ENCODE measurements at places on chromosomes 5 and 9. TPM values are rescaled to one million over a fixed set of nuclear protein-coding genes. Genes with fewer than 3 reads are reported as not detected.

GRCh38 chr9:2638871-2639673 lies 17.5 kb downstream of the VLDLR start:
- H3K36me3 ChIP-seq = no peaks in the 10 kb centered on the region
- H3K4me3 ChIP-seq = no peak overlapping the region
- no peaks in the 10 kb centered on the region for H3K4me1 ChIP-seq

DNA sequence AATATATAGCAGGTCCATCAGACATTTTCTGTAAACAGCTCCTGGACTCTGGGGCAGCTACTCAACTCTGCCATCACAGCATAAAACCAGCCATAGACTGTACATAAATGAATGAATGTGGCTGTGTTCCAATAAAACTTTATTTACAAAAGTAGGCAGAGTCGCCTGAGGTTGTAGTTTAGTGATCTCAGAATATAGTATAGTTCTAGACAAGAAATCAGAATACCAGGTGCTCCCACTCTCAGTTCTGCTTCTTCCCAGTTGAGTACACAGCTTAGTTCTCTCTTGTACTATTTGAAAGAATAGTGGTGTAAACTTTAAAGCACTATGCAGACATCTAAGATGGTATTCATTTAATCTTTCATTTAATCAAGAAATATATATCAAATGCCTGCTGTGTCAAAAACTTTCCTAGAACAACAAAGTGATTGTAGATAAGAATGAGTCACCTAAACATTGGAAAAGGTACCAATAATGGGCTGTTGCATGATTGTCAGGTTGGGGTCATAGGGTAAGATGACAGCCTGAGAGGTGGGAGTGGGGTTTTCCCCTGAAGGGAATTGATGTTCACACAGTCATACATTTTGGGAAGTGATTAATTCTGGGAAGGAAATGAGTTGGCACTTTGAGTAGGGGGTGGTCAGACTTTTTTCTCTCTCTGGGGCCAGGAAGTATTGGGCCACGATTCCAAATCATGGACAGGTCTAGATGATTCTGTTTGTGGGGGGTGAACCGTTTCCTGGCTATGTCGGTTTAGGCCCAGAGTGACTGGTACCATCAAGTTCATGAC lies 37.0 kb downstream of the TNFSF8 start:
- no peaks in the 10 kb centered on the region for H3K36me3 ChIP-seq
- no peak overlapping the region for H3K4me3 ChIP-seq
- no peaks in the 10 kb centered on the region for H3K4me1 ChIP-seq
- DNase-seq = no peak

GRCh38 chr9:131043646-131044045 lies 34.7 kb downstream of the LAMC3 start:
- H3K27ac ChIP-seq = no peak overlapping the region
- no peaks in the 10 kb centered on the region for H3K36me3 ChIP-seq
- no peaks in the 10 kb centered on the region for H3K27me3 ChIP-seq
- H3K4me3 ChIP-seq = no peak overlapping the region
- no peak for DNase-seq

AMBP gene
- total RNA-seq = not detected

DNA sequence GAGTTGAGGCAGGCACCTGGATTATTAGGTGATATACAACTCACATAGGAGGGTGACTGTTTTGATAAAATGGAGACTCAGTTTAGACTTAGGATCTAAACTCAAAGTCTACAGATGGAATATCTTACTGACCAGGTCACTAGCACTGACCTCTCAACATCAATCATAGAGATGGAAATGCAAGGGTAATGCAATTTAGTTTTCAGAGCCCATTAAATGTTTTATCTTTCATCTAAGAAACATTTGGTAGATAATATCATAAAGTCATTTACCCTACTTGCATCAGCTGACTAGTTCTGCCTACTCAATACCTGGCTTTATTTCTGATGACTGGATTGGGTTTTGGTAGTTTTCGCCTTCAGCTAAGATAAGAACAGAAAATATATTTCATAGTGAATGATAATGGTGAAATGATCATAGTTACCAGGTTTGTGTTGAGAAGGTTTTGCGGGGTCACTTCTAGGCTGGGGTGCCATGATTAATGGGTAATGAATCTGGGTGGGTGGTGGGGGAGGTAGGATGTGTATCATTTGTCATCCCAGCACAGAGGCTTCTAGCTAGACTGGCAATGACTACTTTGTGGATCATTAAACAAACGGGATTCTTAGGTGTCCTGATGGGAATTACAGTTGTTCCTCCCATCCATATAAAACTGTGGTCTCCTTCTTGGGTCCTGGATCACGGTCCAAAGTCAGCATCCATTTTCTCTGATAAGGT lies 173.4 kb downstream of the PPP2R2B start:
- H3K27me3 ChIP-seq = no peaks in the 10 kb centered on the region
- H3K4me3 ChIP-seq = no peak overlapping the region
- DNase-seq = no peak
- H3K4me1 ChIP-seq = no peaks in the 10 kb centered on the region
- no peaks in the 10 kb centered on the region for H3K36me3 ChIP-seq
- H3K27ac ChIP-seq = no peak overlapping the region

- no peaks in the 10 kb centered on the region for H3K36me3 ChIP-seq
- H3K27me3 ChIP-seq = no peaks in the 10 kb centered on the region
- H3K4me1 ChIP-seq = no peaks in the 10 kb centered on the region
- H3K4me3 ChIP-seq = no peak overlapping the region
- H3K27ac ChIP-seq = no peak overlapping the region
- no peak for DNase-seq
Measured at GRCh38 chr5:41071975-41072374, 833 bp upstream of the MROH2B start.

OTP gene
- total RNA-seq = not detected

DNA sequence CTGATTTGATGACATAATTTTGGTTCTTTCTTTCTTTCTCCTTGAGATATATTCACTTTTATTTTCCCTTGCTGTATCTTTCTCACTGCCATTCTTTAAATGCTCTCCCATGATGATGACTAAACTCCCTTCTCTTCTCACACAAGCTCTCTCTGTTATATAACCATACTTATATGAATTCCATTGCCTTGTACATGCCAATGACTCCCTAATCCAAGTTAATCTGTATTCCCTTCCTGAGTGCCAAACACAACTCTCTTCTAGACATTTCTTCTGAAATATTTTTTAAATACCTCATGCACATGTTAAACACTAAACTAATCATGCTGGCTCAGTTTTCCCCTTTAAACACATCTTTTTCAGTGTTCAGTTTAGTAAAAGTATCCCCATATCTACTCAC lies 62.2 kb upstream of the ST8SIA4 start:
- H3K36me3 ChIP-seq = no peaks in the 10 kb centered on the region
- H3K27ac ChIP-seq = no peak overlapping the region
- H3K27me3 ChIP-seq = no peaks in the 10 kb centered on the region
- no peaks in the 10 kb centered on the region for H3K4me1 ChIP-seq
- H3K4me3 ChIP-seq = no peak overlapping the region

DNA sequence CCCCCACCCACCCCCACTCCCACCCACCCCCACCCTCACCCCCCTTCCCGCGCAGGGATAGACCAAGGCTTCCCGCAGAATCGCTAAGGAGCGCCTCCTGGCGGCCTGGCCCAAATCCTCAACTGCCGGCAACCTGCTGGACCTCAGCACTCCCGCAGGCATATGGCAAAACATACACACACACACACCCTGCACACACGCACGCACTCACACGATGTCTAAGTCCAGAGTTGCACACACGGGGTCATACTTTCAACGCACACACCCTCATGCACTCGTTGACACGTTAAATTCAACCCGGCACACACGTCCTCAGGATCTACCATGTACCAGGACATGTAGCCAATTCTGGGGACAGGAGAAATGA lies 1.7 kb downstream of the CPLX2 start:
- H3K27me3 ChIP-seq = peaks cover 2% of the 10 kb centered on the region
- H3K4me3 ChIP-seq = no peak overlapping the region
- H3K4me1 ChIP-seq = no peaks in the 10 kb centered on the region
- no peak for DNase-seq
- H3K27ac ChIP-seq = no peak overlapping the region

DNA sequence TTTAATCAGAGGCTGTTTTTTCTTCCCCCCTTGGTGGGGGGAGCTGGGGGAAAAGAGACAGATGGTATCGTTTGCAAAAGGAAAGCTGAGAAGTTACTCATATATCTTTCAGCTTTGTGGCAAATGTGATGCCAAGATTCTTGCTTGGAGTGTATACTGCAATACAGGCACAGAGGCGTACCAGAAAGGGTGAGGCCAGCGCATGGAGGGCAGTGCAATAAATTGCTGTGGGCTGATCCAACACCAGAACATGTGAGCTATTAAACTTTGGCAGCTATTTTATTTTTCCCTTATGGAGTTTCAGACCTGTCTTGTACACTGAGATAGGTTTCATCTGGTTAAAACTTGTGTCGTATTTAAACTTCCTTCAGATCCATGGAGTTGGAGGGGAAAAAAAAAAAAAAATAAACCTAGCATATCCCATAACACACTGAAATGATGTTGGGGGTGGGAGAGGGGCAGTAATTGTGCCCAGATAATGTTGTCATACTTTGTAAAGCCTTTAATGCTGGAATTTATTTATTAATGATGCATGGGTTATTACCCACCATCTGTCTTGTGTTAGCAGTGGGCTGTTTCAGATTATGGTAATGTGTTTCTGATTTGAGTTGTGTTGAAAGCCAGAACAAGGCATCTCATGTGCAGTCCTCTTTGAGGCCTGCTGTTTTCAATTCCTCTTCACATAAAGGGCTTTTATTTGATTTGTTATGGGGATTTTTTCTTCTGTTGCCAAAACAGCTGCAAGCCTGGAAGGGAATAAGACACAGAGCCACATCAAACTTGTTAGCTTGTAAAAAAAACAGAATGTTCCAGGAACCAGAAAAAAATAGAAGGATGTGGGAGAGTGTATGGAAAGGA lies 891.3 kb downstream of the TLE1 start:
- H3K36me3 ChIP-seq = no peaks in the 10 kb centered on the region
- H3K27ac ChIP-seq = peak overlapping the region; percentile 63
- no peak for DNase-seq
- H3K27me3 ChIP-seq = no peaks in the 10 kb centered on the region
- H3K4me3 ChIP-seq = no peak overlapping the region
- no peaks in the 10 kb centered on the region for H3K4me1 ChIP-seq

DNA sequence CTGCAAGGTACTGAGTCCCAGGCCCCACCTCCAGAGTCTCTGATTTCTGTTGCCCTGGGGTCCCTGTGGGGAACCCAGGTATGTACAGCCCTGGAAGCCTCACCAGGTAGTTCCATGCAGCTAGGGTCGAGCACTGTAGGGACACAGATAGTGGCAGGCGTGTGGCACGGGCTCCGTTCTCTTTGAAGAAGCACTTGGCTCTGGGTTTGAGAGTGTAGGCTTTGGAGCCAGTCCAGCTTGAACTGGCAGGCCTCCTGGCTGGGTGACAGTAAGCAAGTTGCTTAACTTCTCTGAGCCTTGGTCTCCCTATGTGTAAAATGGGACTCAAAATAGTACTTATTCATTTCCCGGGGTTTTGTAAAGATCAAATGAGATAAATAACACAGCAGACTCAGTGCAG lies 5.6 kb downstream of the OLFM1 start:
- no peak overlapping the region for H3K27ac ChIP-seq
- no peaks in the 10 kb centered on the region for H3K36me3 ChIP-seq
- no peak overlapping the region for H3K4me3 ChIP-seq
- no peak for DNase-seq
- H3K27me3 ChIP-seq = no peaks in the 10 kb centered on the region

DNA sequence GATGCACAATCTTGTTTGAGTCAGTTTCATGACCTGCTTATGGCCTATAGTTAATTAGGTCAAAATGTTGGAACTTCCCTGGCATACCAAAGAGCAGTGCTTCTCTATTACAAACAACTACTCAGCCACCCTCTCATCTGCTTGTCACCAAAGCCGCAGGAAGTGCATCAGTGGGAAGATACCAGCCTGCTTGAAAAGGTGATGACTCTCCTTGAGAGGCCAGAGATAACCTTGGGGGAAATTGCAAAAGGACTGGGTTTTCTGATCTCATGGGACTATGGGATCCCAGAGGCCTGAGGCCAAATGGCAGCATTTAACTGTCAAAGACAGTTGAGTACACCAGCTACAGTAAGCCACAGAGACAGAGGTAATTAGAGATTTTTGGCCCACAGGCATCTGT lies 69.9 kb downstream of the C9orf57 start:
- H3K36me3 ChIP-seq = no peaks in the 10 kb centered on the region
- H3K4me3 ChIP-seq = no peak overlapping the region

DNA sequence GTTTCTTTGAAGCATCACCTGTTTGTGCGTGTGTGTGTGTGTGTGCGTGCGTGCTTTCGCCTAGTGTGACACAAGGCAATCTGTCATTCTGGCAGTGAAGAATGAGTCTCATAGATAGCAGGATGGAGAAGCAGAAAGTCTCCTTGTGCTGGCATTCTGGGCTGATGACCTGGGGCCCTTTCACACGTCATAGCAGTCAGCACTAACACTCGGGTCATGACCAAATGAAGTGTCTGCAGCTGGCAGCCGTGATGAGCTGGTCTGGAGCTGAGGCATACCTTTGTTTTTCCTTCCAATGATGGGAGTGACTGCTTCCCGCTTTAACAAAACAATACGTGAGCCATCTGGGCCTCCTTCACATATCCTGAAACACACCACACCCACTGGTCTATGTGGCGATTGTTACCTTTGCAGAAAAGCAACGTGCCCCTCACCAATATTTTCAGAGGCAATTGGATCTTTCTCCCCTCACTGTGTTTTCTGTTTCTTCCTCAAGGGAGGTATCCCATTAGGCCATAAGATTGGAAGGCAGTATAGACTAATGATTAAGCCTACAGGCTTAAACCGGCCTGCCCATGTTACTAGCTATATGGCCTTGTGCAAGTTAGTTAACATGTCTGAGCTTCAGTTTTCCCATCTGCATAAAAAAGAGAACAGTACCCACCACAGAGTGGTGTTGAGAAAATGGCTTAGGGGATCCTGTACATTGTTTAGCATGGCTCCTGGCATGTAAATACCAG lies 88.8 kb downstream of the SREK1 start:
- no peak overlapping the region for H3K4me3 ChIP-seq
- no peak overlapping the region for H3K27ac ChIP-seq
- H3K27me3 ChIP-seq = no peaks in the 10 kb centered on the region

GRCh38 chr5:179378441-179379271 lies 33.4 kb upstream of the ADAMTS2 start:
- no peaks in the 10 kb centered on the region for H3K27me3 ChIP-seq
- H3K4me3 ChIP-seq = no peak overlapping the region
- no peak for DNase-seq

GRCh38 chr5:91283899-91284298 lies 99.2 kb downstream of the ARRDC3 start:
- H3K36me3 ChIP-seq = no peaks in the 10 kb centered on the region
- H3K27me3 ChIP-seq = no peaks in the 10 kb centered on the region
- no peaks in the 10 kb centered on the region for H3K4me1 ChIP-seq
- no peak overlapping the region for H3K4me3 ChIP-seq
- no peak for DNase-seq

SAPCD2 gene
- 2.9 TPM for total RNA-seq

GRCh38 chr9:127452691-127453090 lies 1.4 kb downstream of the LRSAM1 start:
- no peaks in the 10 kb centered on the region for H3K27me3 ChIP-seq
- peak; percentile 61 for DNase-seq
- H3K4me1 ChIP-seq = peaks cover 5% of the 10 kb centered on the region
- peak overlapping the region; percentile 96 for H3K27ac ChIP-seq
- peak overlapping the region; percentile 81 for H3K4me3 ChIP-seq

DOK3 gene
- 7.2 TPM for total RNA-seq

Data from breast epithelium (tissue), 4 donors.